ENCODE measurements at places on chromosomes 6 and 20.
A peak's percentile ranks its signal among the peaks of the same experiment; 100 is the strongest.

DNA sequence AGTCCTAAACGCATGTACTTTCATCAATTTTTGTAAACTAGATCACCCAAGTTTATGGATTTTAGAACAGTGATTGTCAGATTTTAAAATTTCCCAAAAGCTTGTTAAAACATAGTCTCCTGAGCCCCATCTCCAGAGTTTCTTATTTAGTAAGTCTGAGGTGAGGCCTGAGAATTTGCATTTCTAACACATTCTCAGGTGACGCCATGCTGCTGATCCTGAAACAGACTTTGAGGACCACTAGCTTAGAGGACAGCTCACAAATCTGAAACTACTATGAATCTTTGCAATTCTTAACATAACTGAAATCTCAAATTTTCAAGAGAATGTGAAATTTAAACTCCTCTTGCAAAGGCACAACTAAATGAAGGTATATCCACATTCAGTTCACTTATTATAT is 37.8 kb upstream of the MLIP start:
- DNase-seq: no peak

DNA sequence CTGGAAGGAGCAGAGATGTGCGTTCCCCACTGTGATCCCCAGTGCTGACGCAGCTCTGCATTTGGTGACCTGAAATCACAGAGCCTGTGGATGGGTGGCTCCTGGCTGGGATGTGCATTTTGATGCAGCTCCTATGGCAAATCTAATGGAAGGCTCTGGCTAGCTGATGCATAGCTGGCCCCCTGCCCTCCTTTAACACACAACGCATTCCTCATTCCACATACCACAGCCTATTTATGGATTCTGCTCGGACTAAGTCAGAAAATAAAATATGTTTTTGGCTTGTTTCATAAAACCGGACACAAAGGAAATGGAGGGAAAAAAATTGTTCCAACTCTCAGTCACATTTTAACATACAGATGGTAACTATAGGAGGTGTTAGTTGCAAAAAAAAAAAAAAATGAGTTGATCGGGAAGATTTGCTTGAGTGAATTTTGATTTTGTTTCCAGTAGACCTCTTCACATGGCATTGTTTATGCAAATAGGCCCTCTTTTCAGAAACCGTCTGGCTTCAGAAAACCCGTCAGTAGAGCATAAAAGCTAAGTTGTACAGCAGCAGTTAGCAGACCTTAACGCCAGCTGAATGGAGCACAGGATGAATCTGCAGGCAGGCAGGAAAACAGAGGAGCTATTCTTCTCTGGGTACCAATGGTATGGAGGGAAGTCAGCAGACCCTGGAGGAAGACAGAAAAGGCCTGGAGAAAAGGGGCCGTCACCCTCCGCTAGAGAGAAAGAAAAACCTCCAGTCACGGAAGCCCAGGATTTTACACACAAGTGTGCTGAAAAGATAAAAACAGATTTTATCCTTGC is 215.4 kb downstream of the HDGFL1 start:
- peak; percentile 67 for DNase-seq

GRCh38 chr6:103344554-103345163 is 1515.1 kb downstream of the HACE1 start:
- no peak for DNase-seq

GRCh38 chr6:40968620-40969164 is 70.3 kb downstream of the UNC5CL start:
- no peak for DNase-seq

DNA sequence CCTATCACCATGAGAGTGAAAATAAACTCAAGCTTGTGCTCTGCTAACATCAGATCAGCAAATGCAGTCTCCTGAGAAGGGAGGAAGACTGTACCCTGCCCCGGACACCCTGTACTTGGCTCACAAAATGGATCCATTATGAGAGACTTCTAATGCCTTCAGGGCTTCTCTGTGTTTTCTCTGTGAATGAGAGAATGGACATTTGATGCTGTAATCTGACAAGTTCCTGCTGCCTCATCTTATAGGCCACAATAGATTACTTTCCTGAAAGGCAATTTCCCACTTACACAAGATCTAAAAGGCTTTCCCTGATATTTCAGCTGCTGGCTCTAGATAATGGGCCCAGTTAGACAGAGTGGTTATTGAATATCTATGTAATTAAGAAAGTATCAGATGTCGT is 117.2 kb downstream of the OTOR start:
- DNase-seq: no peak

- DNase-seq: peak; percentile 28
These were observed 34.5 kb upstream of the FUCA2 start for GRCh38 chr6:143545976-143546547.

DNA sequence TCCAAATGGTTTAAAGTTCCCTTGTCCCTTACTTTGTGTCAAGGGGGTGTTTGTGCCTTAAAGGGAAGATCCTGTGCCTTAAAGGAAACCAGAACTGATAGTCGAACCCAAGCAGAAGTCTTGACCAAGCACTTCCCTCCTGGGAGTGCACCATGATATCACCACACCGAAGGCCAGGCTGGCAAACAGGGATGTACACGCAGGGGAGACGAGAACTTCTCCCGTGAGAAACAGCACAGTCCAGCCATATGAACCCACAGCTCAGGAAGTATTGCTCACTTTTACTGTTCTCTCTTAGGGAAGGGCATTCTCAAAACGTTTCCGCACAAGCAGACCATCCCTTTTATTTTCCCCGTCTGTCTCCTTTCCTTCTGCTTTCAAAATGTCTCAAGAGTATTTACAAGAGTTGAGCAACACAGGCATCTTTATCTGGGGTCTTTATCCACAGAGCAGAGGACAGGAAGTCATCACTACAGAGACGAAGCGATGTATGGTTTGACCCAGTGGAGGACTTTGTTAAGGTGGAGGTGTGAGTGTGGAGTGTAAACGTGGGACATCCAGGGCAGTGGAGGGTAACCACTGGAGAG is 12.8 kb upstream of the SERPINB1 start:
- DNase-seq: no peak

- no peak for DNase-seq
These were observed 70.0 kb upstream of the SMIM29 start for GRCh38 chr6:34318499-34319470.

DNA sequence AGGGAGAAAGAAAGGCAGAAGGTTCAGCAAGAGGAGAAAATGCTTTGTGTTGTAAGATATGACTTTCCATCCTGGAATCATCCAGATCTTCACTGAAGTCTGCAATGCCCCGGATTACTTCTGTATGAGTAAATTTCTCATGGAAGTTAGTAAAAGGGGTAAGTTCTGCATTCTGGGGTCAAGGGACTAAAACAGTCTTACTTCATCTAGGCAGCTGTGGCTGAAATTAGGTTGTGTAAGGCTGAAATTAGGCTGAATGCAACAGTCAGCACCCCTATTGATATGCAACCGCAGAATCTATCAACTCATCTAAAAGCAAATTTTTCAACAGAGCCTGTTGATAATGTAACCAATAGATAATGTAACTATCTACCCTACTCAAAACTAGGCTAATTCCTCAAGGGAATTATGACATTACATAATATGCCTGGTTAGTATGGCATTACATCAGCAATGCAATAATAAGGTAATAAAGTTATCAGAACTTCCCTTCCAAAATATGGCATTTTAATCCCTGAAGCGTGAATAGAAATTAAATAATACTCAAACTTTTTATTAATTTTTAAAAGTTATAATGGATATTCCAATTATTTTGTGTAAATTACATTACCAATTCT is 671.7 kb upstream of the CITED2 start:
- DNase-seq: no peak

- DNase-seq: no peak
These were observed 46.9 kb downstream of the BLOC1S5 start for GRCh38 chr6:8017276-8017701.

DNA sequence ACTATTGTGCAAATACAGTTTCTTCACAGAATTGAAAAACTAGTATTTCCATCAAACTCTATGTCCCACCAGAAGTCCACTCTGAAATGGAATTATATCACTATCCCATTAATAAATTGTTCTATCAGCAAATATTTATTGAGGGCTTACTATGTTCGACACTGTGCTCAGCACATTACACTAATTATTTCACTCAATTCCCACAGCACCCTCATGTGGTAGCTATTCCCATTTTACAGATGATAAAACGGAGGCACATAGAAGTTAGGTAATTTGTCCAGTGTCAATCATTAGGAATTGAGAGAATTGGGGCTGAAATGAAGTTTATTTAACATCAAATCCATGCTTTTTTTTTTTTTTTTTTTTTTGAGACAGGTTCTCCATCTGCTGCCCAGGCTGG is 52.5 kb downstream of the MKKS start:
- DNase-seq: peak; percentile 23

DNA sequence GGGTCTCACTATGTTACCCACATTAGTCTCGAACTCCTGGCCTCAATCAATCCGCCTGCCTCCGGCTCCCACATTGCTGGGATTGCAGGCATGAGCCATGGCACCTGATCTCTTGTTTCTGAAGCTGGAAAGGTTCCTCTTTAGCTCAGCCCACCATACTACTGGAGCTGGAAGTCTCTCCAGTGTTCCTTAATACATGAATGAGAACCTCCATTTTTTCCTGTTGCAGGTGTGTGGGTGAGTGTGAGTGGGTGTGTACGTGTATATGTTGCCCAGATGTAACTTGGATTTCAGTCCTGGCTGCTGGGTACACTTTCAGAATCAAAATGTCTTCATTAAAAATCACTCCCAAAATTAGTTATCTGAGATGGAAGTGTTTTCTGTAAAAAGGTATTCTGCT is 11.1 kb downstream of the PNPLA1 start:
- no peak for DNase-seq

DNA sequence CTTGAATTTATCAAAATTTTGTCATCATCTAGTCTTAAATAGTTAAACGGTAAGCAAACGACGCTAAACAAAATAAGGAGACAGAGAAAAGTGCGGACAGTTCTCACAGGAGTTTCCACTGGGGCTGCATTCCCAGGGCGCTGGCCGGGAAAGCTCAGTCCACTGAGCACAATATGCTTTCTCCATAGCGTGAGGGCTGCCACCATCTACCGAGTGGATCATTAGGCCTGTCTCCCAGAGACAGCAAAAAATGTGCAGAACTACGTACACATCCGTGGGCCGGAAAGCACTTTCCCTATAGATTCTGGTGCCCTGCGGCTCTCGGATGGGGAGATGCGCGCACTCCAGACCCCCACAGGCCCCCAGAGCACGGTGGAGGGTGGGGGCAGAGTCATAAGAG is 84.9 kb downstream of the THBS2 start:
- no peak for DNase-seq

DNA sequence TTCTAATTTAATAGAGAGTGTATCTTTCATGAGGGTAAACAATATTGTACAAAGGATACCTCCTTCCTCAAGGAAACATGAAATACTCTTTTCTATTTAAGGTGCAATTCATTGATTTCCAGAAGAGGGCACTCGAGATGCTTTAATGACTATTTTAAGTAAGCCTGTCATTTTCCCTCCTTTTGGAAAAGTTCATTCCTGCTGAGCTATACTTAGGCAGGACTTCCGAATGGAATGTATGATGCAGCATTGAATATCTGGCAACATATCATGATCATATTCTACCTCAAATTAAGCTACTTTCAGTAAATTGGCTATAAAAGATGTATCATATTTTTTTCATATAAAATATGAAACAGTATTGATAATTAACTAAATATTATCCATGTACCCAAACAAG is 5.0 kb downstream of the DST start:
- peak; percentile 87 for DNase-seq

GRCh38 chr20:4820806-4821518 is 99.3 kb downstream of the PRND start:
- DNase-seq: peak; percentile 77
